ENCODE measurements at places on chromosomes 2 and 18.

DNA sequence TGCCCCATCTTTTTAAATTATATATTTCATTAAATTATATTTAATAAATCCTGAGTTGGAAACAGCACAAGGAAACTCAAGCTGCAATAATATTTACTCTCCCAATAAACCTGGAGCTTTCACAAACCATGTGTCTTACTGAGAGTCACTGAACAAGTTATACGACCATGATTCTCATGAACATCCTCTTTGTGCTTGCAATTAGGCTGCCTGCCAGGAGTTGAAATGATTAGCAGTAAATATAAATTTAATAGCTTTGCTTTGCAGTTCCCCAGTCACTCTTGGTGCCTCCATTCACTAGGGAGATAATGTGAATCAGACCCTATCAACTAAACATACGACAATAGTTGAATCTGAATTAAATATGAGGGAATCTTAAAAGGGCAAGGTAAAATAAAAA is 905.1 kb downstream of the NRXN1 start:
- DNase-seq, result no peak

DNA sequence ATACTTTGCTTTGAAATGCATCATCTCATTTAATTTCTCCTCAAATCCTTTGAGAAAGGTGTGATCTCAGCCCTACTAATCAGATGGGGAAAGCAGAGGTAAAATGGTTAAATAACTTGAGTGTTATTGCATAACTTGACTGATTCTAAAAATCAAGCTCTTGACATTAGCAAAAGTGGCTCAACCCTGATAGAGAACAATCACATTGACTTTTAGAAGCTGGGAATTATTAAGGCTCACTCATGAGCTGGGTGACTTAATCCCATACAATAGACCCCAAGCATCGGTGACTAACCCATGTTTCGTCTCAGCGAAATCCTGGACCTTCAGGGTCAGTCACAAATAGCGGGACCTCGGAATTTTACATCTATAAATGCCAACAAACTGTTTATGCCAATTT is 378.9 kb downstream of the NBAS start:
- DNase-seq, result no peak

- no peak for DNase-seq
These were observed 72.6 kb downstream of the AOX1 start for GRCh38 chr2:200658278-200658864.

DNA sequence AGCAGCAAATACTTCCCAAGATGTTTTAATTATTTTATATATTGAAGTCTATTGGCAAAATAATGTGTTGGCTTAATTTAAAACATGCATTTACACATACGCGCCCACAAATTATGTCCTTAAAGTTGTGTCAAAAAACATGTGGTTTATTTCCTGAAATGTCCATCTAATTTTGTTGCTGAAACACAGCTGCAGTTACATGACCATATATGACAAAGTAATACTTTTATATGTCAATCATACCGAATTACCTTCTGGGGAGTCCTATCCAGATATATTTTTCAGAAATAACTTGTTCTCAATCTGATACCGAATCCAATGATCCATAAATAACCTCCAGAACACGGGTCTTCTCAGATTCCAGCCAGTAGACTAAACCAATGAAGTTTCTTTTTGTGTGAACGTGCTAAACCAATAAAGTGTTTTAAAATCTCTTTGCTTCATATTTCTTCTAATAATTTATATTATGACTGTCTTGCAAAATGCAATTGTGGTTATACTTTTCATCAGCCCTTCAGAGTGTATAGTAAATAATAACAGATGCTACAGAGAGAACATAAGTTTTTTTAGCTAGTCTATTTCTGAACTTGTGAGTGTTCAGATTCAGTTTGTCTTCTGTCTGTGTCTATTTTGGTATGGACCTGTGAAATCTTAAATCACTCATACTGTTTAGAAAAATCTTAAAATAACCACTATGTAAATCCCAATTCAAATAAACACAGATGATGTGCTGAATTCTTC is 2.4 kb downstream of the SCG2 start:
- no peak for DNase-seq

DNA sequence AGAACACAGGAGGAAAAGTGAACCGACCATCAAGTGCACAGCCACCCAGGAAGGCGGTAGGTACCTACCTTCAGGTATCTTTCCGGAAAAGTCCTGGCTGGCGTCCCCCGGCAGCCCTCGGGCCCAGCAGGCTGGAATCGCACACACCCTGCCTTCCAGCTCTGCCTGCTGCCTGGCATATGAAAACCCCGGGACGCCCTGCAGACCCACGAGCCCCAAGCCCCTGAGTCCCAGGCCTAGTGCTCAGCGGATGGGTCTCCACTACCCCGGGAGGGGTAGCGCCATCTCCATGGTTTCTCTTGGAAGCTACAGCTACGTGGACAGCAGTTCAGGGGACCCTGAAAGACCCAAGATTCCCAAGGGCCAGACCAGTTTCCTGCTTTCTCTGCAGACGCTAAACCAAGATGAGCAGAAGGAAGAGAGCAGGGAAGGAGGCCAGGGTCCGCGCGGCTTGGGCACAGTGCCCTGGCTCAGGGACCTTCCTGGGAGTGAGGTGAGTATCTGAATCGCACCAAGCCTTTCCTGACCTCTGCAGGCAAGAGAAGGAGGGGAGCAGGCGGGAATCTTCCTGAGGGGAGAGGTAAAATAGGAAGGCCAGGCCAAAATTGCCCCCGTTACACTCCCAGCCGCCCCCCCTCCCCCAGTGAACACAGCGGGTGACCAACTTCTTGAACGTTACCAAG is 80.4 kb downstream of the ARHGEF4 start:
- DNase-seq, result no peak

- no peak for DNase-seq
These were observed 4.5 kb downstream of the THSD7B start for GRCh38 chr2:136769871-136770270.

GRCh38 chr2:223692191-223692947 is 90.2 kb upstream of the SCG2 start:
- peak; percentile 69 for DNase-seq

DNA sequence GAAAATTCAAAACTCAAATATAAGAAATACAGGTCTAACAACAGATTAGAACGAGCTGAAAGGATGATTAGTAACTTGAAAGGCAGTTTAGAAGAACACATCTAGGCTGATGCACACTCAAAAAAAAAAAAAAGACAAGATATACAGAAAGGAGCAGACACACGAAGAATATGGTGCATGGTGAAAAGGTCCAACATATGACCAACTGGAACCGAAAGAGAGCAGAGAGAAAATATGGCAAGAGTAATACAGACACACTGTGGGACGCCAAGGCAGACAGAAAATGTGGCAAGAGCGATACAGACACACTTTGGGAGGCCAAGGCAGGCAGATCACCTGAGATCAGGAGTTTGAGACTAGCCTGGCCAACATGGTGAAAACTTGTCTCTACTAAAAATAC is 39.8 kb downstream of the NDUFA10 start:
- DNase-seq, result no peak

DNA sequence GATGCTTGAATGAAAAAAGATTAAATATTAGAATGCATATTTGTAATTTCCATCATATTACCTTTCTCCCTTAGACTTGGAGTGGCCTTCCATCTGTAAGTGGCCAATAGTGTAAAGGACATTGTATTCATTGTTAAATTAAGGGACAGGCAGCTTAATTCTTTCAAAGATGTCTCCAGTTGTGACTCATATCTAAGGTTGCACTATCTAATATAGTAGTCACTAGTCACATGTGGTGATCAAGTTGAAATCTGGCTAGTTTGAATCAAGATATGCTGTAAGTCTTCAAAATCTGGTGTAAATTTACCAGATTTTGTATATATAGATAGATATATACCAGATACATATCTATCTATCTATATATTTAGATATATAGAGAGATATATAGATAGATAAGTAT is 52.4 kb upstream of the AGPS start:
- DNase-seq, result no peak

DNA sequence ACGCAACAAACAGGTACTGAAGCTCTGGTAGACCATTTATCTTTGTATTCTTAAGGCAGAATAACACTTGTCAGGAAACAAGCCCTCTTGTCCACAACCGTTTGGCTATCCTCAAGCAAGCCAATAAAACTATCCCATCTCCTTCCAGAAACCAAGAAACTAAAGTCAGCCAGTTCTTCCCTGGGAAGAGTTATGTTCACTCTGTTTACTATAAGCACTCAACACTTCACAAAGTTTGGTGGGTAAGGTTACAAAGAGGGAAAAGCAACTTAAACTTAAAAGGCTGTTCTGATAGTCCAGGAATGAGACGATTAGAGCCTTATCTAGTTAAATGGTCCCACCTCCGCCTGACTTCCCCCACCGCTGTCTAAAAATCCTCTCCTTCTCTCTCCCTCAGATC is 25.6 kb downstream of the LRP2 start:
- no peak for DNase-seq

DNA sequence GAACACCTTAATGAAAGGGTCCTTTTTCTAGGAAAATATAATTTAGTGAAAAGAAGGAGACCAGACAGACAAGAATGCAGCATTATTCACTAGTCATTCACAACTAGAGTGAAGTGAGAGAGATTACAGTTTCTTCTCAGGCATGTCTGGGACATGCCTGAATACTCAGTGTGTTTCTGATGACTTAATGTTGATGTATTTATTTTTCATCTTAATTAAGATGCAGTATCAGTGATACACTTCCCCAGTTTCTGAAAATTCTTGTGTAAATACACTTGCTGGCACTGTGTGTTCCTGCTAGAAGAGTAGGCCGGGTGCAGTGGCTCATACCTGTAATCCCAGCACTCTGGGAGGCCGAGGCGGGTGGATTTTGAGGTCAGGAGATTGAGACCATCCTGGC is 143.6 kb downstream of the MYO3B start:
- DNase-seq, result no peak

DNA sequence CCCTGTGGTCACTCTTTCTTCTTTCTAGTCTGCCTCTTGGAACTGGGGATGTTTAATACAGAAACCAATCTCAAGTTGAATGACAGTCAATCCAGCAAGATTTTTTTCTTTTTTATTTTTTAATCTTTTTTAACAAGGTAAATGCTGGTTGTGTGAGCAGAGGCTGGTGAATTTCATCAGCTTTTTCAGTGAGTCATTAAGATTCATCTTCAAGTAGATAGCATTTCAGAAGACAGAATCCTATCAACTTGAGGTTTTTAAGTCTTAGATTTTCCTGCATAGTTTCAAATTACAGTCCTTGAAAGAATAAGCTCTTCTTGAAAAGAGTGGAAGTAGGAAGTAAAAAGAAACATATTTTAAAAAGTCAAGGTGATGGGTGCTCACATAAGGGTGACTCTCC is 12.4 kb downstream of the SLC8A1 start:
- no peak for DNase-seq

DNA sequence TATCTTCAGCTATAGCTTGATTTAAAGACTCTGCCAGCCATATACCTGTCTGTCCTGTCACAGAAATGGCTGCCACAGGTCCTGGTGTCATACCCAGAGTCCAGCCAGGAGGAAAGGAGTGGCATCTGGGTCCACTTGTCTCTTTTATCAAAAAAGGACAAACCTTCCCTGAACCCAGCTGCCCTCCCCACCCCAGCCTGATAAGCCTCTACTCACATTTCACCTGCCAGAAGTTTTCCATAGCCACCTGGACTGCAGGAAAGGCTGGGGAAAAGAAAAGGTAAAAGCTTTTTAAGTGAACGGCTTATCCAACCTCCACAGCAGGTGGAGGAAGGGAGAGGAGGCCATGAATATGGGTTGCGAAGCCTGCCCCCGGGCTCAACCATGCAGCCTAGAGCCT is 32.8 kb downstream of the TMEM163 start:
- no peak for DNase-seq

DNA sequence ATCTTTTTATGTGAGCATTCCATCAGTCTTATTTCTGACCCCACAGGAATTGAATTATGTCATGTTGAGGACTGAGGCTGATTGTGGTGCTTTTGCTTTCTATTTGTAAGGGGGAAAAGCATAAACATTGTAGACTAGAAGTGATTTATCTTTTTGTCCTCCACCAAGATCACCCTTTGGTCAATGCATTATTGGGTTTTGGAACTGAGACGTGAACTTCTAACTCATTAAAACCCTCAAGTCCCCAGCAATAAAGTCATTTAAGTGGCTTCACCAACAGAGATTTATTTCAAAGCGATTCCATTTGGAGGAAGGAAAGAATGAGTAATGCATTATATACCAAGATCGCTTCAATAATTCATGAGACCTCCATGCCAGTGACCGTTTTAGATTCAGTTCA is 75.5 kb upstream of the TXNDC2 start:
- DNase-seq, result no peak

GRCh38 chr18:59070181-59070912 is 69.3 kb upstream of the SEC11C start:
- DNase-seq, result peak; percentile 85

- no peak for DNase-seq
These were observed 76.2 kb upstream of the STK39 start for GRCh38 chr2:168323529-168324021.

DNA sequence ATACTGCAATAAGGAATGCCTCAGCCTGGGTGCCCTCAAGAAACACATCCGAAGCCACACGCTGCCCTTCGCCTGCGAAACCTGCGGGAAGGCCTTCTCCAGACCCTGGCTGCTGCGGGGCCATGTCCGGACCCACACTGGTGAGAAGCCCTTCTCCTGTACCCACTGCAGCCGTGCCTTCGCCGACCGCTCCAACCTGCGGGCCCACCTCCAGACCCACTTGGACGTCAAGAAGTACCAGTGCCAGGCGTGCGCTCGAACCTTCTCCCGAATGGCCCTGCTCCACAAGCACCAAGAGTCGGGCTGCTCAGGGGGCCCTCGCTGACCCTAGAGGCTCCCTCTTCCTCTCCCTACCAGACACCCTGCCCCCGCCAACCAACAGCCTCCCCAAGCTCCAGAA is 37.6 kb downstream of the UNC80 start:
- no peak for DNase-seq

DNA sequence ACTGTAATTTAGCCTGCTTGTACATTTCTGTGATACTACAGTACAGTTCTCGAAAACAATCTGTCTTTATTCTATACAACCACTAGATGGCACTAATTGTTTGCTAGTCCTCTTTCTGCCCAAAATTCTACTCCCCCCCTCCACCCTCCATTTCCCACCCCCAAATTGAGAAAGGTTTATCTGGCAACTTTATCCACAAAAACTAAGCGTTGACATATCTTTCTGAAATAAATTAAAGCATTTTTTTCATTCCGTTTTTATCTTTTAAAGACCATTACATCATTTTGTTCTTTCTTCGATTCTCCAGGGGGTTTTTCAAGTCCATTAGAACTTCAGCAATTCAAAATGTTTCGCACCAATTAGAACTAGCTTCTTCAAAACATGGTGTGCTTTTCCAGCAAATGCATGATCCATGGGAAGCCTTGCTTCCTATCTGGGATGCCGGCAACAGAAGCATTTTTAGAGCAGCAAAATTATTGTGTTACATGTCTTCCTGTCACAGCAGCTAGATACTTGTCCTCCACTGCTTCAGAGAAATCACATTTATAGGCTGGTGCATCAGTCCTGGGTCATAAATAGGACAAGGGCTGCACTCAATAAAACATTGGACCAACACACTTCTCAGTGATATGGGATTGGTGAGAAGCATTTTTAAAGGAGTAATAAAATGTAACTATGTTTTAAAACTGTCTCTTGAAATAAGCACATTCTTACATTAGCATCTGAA is 241.3 kb downstream of the PAX3 start:
- DNase-seq, result peak; percentile 23

Data from NCI-H2227 treated with DMSO at 0.1 percent for 48 hours (cell line).